Urothelium cell line (cell line): ENCODE measurements at places on chromosomes 1 and 21.

GRCh38 chr1:85109475-85109874 is 61.2 kb upstream of the MCOLN3 start:
- DNase-seq = peak; percentile 68

DNA sequence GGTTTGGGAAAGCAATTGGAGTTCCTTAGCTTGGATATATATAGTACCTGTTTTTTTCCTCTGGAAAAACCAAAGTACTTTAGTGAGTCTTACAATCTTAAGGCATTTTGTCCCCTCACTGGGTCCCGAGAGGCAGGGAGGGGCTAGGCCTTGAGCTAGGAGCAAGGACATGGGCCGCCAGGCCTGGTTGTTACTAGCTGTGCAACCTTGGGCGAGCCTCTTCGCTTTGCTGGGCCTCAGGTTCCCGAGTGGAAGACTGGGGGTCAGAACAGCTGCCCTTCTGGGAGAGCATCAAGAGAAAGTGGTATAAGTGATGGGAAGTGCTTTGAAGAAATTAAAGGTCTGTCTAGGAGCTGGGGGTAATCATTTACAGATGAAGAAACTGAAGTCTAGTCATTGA is 553.2 kb downstream of the KIF26B start:
- DNase-seq = no peak

- no peak for DNase-seq
These were observed 88.6 kb upstream of the SLC35F3 start for GRCh38 chr1:233815865-233816264.

DNA sequence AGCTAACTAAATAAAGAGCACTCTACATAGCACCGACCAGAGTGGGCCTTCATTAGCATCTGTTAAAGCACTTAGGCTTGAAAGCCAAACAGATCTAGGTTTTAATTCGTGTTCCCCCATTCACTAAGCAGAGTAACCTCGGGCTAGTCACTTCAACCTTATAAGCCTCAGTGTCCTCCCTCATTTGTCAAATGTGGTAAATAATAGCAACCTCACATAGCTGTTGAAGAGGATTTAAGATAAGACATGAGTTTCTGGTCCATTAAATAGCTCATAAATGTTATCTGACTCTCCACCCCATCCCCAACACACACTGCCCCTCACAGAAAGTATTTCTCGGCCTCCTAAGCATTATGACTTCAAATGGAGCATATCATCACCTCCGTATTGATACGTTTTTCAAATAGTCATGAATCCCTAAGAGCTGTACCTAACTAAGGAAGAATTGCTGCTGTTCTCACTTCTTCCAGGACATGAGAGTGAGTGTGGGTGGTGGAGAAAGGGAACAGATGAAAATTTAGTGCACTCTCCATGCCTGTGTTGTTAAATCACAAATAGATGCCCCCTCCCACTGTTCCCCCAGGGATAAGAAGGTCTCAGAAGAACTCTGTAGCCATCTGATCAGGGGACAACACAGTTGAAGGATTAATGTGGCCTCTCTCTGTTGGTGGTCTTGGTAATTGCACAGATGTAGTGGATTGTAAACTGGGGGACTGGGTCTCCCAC is 47.6 kb downstream of the PLPP3 start:
- no peak for DNase-seq

DNA sequence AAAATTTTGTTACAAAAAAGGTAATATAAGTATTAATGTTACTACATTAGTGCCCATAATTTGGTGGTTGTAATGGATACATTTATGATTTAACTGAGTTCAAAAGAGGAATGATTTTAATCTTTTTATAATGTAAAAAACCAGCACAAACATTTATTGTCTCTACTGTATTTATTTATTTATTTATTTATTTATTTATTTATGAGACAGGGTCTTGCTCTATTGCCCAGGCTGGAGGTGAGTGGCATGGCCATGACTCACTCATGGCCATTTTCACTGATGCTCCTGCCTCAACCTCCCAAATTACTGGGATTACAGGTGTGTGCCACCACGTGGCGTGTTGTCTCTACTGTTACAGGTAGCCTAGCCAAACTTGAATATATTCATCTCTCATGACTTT is 21.9 kb downstream of the SPEN start:
- no peak for DNase-seq

DNA sequence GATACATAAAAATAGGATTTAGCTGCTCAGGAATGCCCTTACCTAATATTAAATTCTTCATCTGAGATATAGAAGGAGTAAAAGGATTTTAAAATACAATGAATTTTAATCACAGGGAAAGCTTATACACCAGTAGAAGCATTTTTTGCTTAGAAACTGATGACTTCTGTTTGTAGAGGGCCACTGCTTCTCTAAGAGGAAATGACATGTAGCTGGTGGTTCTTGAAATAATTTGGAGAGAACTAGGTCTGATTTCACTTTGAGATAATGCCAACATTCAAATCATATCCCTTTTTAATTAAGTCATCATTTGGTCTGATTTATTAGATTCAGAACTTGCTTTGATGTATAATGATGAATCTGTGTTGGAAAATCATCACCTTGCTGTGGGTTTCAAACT is 166.6 kb upstream of the SGIP1 start:
- no peak for DNase-seq

- DNase-seq = no peak
These were observed 74.5 kb downstream of the ITPKB start for GRCh38 chr1:226664413-226665101.

DNA sequence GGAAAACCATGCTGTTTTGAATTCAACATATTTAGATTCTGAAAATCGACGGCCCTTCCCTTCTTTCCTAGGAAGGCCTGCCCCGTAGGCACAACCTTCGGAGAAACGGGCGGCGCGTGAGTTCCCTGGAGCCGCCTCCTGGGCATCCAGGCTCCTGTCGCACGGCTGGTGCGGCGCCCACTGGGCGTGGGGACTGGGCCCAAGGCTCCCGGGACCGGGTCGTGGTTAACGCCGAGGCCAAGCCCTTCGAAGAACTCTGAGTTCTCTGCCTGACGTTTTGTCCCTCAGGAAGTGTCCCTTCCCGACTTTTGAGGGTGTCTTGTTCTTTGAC is 19.2 kb upstream of the TBX15 start:
- DNase-seq = no peak

- DNase-seq = no peak
These were observed 34.3 kb upstream of the MTF1 start for GRCh38 chr1:37893673-37894072.

DNA sequence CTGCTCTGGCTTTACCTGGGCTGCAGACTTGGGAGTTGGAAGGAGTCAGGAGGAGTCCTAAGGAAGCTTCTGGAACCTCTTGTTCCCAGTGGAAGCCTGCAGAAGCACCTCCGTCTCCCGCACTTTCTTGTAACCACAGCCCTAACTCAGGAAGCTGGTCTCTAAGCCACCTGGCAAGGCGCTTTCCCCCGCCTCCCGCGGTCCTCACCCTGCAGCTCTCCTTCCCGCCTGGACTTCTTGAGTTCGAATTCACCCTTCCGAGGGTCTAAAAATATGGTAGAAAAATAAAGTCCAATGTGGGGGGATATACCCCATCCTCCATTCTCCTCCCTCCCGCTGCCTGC is 15.1 kb downstream of the PAX7 start:
- DNase-seq = no peak

DNA sequence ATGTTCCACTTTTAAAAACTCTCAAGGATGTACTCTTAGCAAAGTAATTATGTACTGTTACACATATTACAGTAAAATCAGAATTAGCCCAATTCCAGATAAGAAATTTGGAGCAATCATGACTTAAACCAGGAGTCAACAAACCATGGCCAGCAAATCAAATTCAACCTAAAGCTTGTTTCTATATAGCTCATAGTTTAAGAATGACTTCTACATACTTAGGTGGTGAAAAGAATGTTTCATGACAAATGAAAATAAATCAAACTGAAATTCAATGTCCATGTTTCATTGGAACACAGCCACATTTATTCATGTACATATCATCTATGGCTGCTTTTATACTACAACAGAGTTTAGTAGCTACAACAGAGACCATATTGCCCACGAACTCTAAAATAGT is 35.1 kb downstream of the FRRS1 start:
- DNase-seq = no peak

- DNase-seq = no peak
These were observed 1030.3 kb upstream of the ADGRL4 start for GRCh38 chr1:80036690-80037432.

GRCh38 chr1:23242414-23242813 is 25.1 kb upstream of the HTR1D start:
- DNase-seq = no peak

DNA sequence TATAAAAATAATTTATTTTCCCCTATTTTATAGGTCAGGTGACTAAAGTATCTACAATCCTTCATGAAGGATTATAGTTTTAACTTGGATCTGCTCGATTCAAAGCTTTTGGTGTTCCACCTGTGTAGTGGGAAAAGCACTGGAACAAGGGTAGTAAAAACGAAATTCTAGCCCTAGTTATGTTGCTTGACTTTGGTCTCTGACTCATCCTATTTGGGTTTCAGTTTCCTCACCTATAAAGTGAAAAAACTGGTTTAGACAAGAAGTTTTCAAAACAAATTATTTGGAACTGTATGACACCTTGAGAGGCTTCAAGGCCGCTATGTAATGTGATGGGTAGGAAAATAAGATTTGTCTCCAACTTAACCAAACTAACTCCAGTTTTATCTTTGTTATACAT is 505.2 kb upstream of the ZRANB2 start:
- DNase-seq = no peak

- DNase-seq = no peak
These were observed 50.6 kb upstream of the ANGPTL1 start for GRCh38 chr1:178921499-178921898.

DNA sequence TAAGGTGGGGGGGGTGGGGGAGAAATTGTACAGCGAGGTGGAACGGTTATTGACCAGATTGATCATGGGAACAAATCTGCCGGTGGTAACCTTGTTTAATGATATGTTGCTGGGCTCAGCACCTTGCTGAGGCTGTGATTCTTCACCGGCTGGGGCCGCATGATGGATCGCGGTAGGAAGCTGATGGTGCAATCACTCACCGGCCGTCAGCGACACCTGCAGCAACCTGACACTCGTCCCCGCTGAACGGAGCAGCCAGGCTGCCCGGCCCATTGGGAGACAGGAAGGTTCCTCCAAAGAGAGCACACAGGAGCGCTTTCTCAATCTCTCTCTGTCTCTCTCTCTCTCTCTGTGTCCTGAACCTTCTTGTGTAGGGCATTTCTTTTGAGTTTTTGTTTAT is 128.5 kb upstream of the RRP15 start:
- DNase-seq = no peak
